ENCODE measurements at places on chromosomes 13 and 19.

DNA sequence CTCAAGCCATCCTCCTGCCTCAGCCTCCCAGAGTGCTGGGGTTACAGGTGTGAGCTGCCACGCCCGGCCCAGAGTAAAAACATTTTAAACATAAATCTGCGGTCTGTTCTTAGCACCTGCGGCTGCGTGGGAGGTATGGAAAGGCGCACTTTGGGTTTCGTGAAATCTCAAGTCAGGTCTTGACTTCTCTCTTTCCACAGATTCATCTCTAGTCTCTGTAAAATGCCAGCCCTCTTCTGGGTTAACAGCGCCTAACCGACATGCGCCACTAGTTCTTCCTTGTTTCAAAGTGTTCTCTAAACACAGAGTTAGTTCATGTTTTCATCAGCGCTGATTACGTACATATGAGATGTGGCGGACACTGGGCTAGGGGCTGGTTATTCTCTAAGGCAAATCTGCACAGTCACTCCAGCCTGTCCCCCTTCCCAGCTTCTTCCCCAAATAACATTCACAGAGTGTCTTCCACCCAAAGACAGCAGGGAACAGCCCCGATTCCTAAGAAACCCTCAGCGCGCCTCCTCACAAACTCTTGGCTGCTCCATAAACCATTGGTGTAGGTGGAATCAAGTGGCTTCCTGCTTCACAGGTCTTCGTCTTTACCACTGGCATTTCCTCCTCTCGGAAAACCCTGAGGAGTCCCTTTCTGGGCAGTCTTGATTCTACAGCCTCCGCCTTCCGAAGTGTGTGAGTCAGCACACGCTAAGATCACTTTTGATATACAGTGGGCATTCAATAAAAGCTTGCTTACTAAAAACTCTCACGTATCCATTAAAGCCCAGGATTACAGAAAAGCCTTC is 1.4 kb downstream of the PARP4 start:
- no peaks in the 10 kb centered on the region for H3K27me3 ChIP-seq
- peak overlapping the region; percentile 93 for H3K4me3 ChIP-seq
- H3K4me1 ChIP-seq = peaks cover 25% of the 10 kb centered on the region

GRCh38 chr13:20475927-20476691 is 49.5 kb downstream of the CRYL1 start:
- H3K4me1 ChIP-seq = peaks cover 51% of the 10 kb centered on the region
- no peaks in the 10 kb centered on the region for H3K36me3 ChIP-seq
- peak overlapping the region; percentile 88 for H3K4me3 ChIP-seq
- peak overlapping the region; percentile 99 for H3K27ac ChIP-seq
- DNase-seq = peak; percentile 88

GRCh38 chr19:11674067-11674492 is 64.7 kb downstream of the ZNF823 start:
- DNase-seq = no peak
- H3K27ac ChIP-seq = no peak overlapping the region
- peak overlapping the region; percentile 67 for H3K4me3 ChIP-seq
- peaks cover 5% of the 10 kb centered on the region for H3K4me1 ChIP-seq

GRCh38 chr19:872266-872951 is 12.9 kb downstream of the CFD start:
- no peaks in the 10 kb centered on the region for H3K27me3 ChIP-seq
- H3K27ac ChIP-seq = peak overlapping the region; percentile 95
- peaks cover 12% of the 10 kb centered on the region for H3K4me1 ChIP-seq
- H3K4me3 ChIP-seq = peak overlapping the region; percentile 72

DNA sequence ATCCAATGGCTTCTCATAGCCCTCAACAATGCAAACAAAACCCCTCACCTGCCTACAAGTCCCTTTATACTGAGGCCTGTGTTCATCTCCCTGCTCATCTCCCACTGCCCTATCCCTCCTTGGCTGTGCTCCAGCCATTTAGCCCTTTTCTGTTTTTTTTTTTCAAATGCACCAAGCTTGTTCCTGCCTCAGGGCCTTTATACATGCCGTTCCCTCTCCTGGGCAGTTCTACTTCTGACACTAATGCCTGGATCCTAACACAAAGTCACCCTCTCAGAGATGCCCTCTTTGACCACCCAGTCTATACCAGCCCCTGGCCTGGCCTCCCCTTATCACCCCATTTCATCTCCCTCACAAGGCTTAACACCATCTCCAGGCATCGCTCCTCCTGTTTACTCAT is 26.9 kb downstream of the ZNF574 start:
- no peaks in the 10 kb centered on the region for H3K27me3 ChIP-seq
- peak overlapping the region; percentile 50 for H3K27ac ChIP-seq
- DNase-seq = no peak
- peaks cover 2% of the 10 kb centered on the region for H3K4me1 ChIP-seq

GRCh38 chr13:50783066-50783465 is 60.4 kb downstream of the DLEU7 start:
- H3K36me3 ChIP-seq = no peaks in the 10 kb centered on the region
- H3K27ac ChIP-seq = no peak overlapping the region
- no peaks in the 10 kb centered on the region for H3K27me3 ChIP-seq
- H3K4me1 ChIP-seq = no peaks in the 10 kb centered on the region
- no peak overlapping the region for H3K4me3 ChIP-seq

DNA sequence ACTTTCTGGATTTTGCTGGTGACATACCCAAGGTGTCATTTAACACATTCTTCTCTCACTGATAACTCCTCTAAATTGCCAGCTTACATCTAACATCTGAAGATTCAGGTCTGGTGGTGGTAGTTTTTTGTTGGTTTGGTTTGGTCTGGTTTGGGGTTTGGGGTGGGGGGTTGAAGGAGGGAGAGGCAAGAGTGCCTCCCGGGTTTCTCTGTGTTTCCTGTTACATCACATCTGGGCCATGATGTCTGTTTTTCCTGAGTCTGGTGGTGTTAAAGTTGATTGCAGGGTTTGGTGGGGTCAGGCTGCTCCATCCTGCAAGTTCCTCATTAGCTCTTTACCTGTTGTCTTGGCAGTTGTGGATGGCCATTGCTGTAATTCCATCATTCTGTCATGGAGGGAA is 155.8 kb upstream of the UBL3 start:
- no peak for DNase-seq
- H3K27me3 ChIP-seq = no peaks in the 10 kb centered on the region
- no peak overlapping the region for H3K4me3 ChIP-seq
- peaks cover 13% of the 10 kb centered on the region for H3K4me1 ChIP-seq
- peak overlapping the region; percentile 66 for H3K27ac ChIP-seq
- no peaks in the 10 kb centered on the region for H3K36me3 ChIP-seq

- H3K27me3 ChIP-seq = peaks cover 3% of the 10 kb centered on the region
- peaks cover 4% of the 10 kb centered on the region for H3K4me1 ChIP-seq
- no peak for DNase-seq
- H3K4me3 ChIP-seq = no peak overlapping the region
Measured at GRCh38 chr19:33241530-33242101, 16.0 kb upstream of the SLC7A10 start.

DNA sequence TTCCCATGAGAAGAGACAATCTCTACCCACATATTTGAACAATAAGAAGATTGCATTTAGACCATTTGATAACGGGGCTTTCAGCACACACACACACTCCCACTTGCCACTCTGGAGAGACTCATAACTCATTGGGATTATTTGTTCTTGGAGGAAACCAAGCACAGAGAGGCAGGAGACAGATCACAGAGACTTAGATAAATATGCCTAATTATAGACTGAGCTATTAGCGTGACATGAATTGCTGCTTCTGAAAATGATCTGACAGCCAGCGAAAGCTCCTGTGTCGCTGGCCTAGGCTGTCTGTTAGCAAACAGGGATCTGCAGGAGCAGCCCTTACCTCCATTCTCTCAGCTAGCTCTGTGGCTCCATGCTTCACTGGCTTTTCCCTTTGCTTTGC is 111.4 kb downstream of the CCNA1 start:
- no peak overlapping the region for H3K27ac ChIP-seq
- H3K4me1 ChIP-seq = no peaks in the 10 kb centered on the region
- no peak for DNase-seq
- peaks cover 10% of the 10 kb centered on the region for H3K36me3 ChIP-seq
- H3K27me3 ChIP-seq = peaks cover 2% of the 10 kb centered on the region

- no peak for DNase-seq
- H3K4me3 ChIP-seq = no peak overlapping the region
- H3K36me3 ChIP-seq = no peaks in the 10 kb centered on the region
- H3K4me1 ChIP-seq = no peaks in the 10 kb centered on the region
Measured at GRCh38 chr13:110953833-110954532, 39.1 kb upstream of the ANKRD10 start.

- peak overlapping the region; percentile 97 for H3K4me3 ChIP-seq
- peaks cover 35% of the 10 kb centered on the region for H3K4me1 ChIP-seq
- peaks cover 2% of the 10 kb centered on the region for H3K36me3 ChIP-seq
- H3K27ac ChIP-seq = peak overlapping the region; percentile 88
Measured at GRCh38 chr19:17402982-17403855, 2.2 kb downstream of the BST2 start.

DNA sequence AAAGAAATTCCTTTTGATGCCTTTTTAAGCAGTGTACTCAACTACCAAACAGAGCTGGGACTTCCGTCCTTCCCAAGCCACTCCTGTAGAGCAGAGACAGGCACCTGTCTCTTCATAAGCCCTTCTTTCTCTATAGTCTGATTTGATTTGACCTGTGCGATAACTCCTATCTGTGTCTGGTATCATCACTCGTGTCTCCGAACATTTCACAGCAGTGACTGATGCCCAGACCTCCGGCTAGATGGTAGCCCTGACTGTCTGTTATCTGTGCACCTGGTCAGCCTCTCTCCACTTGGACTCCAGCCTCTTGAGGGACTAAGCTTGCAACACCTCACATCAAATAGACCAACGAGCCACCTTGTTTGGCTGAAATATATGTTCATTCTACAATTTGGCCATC is 316.2 kb upstream of the ZNF507 start:
- H3K27ac ChIP-seq = no peak overlapping the region
- DNase-seq = no peak
- no peak overlapping the region for H3K4me3 ChIP-seq
- no peaks in the 10 kb centered on the region for H3K36me3 ChIP-seq
- H3K27me3 ChIP-seq = peaks cover 28% of the 10 kb centered on the region

DNA sequence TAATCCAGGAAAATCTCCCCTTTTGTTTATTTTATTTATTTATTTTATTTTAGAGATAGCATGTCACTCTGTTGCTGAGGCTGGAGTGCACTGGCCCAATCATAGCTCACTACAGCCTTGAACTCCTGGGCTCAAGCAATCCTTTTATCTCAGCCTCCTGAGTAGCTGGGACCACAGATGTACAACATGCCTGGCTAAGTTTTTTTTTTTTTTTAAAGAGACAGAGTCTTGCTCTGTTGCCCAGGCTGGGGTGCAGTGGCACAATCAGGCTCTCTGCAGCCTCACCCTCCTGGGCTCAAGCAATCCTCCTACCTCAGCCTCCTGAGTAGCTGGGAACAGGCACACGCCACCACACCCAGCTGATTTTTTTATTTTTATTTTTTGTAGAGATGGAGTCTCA is 6.3 kb upstream of the PDCD2L start:
- no peak overlapping the region for H3K4me3 ChIP-seq
- no peak for DNase-seq
- H3K27ac ChIP-seq = no peak overlapping the region
- no peaks in the 10 kb centered on the region for H3K27me3 ChIP-seq
